DMS153 (cell line): ENCODE measurements at places on chromosomes 5 and 9.

- DNase-seq = no peak
Observed at GRCh38 chr9:75200892-75201470, 112.7 kb downstream of the OSTF1 start.

GRCh38 chr9:35980289-35981011 is 22.5 kb upstream of the OR2S2 start:
- no peak for DNase-seq

DNA sequence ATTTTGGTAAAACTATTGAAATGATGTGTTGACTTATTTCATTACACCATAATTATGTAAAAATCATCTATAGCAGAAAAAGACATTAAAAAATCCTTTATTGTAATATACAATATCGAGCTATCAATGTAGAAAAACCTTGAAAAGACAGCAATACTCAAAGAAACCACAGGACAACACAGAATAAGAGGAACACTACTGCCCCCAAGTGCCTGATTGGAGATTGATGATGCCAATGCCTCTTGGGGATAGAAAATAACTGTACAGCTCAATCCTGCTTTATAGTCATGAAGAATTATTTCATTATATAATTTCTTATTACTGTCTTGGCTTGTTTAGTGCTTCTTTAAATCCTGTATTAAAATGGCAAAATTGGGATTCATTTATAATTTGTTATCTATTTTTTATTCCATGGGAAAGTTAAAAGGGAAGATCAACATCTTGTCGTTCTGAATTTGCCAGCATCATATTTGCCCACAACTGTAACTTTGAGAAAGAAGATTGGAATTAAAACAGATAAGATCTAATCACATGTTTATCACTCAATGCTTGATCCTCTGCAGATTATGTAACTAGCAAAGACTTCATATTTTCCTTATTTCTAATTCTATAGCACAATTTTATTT is 337.5 kb downstream of the CDH9 start:
- peak; percentile 37 for DNase-seq

DNA sequence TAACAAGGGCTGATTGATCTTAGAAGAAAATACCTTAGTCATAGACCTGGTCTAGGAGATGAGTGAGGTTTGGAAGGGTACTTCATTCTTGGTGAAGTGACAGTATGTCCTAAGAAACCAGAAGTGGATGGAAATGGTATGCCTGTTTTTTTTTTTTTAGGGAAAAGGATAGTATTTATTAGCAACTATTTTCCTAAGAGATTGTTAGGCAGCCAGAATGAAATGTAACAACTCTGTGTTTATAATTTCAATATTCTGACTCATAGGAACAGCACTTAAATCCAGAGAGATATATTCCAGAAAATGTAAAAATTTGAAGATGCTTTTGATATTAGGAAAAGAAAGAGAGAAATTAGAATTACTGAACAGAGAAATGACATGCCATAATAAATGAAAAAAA is 21.2 kb upstream of the ARL14EPL start:
- no peak for DNase-seq

- DNase-seq = no peak
Observed at GRCh38 chr5:162607879-162608278, 540.3 kb downstream of the GABRG2 start.

DNA sequence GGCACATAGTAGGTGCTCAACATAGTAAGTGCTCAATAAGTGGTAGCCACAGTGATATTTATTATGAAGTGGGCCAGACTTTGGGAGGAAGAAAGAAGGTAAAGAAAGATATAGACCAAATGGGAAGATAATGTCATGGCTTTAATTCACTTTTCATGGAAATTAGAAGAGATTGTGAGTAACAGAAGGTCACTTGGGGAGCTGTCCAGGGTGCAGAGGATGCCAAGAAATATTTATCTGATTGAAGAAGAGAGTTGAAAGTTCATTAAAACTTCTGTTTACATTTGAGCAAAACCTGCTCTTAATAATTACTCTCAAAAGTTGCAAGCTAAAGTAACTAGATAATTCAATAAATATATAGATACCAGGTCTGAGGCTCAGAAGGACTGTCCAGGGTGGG is 28.3 kb upstream of the IL33 start:
- DNase-seq = no peak

GRCh38 chr9:97556721-97557605 is 55.5 kb downstream of the TMOD1 start:
- DNase-seq = no peak

DNA sequence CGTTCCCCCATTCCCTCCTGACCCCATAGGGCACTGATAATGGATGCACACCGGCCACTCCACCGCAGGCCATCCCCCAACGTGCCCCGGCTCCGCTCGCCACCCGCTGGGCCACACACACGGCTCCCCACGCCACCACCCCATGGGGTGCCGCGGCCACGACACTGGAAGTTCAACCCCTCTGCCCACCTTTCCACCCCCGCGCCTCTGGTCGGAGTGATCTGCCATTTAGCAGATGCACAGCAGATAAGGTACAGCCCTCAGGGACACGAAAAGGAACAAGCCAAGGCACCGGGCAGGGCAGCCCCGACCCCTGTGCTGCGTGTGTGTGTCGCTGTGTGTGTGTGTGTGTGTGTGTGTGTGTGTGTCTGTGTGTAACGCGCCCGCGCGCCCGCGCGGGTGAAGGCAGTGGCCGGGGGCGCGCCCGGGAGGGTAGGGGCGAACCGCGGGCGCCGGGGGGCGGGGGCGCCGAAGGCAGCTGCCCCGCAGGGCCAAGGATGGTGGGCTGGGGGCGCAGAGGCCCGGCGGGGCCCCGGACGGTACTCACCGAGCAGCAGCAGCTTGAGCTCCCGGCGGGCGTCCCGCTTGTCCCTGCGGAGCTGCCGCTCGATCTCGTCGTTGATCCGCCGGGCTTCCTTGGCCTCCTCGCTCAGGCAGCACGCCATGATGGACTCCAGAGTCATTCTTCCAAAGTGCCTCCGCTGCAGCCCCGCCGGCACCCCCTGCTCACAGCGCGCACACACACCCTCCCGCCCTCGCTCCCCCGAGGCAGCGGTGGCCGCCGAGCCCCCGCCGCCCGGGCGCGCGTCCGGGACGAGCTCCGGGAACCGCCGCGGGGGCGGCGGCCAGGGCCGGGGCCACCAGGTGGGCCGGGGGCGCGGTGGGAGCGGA is 813 bp downstream of the GNAQ start:
- no peak for DNase-seq

DNA sequence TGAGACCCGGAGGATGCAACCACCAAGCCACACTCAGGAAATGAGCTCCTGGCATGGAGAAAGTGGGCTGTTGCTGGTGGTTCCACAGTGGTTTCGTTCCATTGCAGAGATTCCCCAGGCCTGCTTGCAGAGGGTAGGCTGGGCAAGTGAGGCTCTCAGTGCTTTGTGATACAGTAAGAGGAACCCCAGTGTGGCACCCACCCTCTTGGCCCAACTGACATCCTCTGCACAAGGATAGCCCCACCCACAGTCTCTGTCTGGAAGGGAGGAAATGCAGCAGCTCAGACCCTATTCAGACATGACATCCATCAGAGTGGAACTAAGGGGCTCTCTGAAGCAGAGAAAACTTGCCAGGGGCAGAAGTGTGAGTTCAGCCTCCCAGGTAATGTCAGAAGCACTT is 69.6 kb upstream of the FSTL4 start:
- DNase-seq = no peak
